NCI-H748 treated with DMSO at 0.1 percent for 48 hours (cell line): ENCODE measurements at places on chromosomes 1 and 21.

DNA sequence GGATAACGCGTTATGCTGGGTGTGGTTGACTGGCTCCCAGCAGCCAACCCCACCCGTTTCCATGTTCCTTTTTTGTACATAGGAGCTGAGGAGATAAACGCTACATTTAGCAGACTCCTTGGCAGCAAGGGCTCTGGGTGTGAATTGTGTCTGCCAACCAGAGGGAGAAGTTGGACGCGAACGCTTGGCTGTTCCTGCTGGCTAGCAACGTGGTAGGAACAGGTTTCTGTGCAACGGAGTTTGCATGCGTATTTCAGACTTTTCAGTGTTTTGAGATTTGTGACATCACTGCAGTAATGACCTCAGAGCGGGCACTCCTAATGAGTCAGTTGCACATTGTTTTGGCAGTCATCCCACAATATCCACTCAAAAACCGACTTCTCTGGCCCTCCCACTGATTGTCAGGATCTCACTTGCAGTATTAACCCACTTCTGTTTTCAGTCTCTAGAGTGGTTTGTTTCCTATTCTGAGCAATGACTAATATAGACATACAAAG is 98.7 kb upstream of the RGS1 start:
- DNase-seq: no peak

GRCh38 chr1:242870966-242871365 is 346.5 kb upstream of the PLD5 start:
- DNase-seq: no peak

DNA sequence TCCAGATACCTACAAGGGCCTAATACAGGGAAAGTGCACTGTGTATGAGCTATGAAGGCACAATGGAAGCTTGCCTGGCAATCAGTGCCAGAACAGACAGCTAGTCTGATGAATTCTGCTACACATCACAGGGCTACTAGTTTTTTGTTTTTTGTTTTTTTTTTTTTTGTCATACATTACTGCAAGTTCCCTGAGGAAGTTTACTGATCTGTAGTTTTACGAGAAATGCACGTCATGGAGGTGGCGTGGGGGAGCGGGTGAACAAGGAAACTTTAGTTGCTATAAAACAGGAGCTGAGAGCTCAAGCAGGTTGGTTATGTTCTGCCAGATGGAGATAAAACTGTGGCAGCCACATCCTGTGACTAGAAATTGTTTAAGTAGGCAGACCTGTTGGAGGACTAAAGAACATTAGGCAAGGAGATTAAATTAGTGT is 17.7 kb downstream of the PTPRC start:
- no peak for DNase-seq

DNA sequence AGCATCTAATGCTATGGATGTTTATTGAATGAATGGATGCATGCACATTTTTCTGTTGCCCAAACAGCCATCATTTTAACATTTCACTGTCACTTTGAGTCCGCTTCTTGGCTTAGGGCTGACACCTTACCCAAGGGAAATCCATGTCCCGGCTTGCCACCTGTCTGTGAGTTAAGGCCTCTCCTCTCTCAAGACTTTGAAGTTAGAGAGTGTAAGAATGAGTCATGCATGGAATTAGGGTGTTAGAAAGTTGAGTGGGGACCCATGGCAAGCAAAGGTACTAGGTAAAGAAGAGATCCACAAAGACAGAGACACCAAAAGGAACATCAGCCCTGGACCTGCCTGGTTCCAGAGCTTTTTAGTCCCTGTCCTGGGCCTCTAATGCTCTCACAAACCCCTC is 35.1 kb downstream of the ATP1A1 start:
- DNase-seq: no peak

GRCh38 chr1:196650403-196650802 is 1.4 kb upstream of the CFH start:
- no peak for DNase-seq

- no peak for DNase-seq
Observed at GRCh38 chr1:112904071-112904830, 51.7 kb downstream of the SLC16A1 start.

DNA sequence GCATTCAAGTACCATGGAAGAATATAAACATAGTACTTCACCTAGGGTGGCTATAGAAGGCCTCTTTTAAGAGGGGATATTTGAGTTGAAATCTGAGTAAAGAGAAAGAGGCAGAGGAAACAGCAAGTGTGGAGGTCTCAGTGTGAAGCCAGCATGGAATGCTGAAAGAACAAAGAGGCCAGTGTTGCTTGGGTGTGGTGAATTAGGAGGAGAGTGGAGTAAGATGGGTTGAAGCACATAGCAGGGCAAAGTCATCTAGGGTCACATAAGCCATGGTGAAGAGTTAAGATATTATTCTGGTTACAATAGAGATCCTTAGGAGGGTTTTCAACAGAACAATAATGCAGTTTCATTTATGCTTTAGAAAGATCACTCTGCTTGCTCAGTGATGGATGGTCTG is 37.5 kb downstream of the C1orf141 start:
- no peak for DNase-seq

DNA sequence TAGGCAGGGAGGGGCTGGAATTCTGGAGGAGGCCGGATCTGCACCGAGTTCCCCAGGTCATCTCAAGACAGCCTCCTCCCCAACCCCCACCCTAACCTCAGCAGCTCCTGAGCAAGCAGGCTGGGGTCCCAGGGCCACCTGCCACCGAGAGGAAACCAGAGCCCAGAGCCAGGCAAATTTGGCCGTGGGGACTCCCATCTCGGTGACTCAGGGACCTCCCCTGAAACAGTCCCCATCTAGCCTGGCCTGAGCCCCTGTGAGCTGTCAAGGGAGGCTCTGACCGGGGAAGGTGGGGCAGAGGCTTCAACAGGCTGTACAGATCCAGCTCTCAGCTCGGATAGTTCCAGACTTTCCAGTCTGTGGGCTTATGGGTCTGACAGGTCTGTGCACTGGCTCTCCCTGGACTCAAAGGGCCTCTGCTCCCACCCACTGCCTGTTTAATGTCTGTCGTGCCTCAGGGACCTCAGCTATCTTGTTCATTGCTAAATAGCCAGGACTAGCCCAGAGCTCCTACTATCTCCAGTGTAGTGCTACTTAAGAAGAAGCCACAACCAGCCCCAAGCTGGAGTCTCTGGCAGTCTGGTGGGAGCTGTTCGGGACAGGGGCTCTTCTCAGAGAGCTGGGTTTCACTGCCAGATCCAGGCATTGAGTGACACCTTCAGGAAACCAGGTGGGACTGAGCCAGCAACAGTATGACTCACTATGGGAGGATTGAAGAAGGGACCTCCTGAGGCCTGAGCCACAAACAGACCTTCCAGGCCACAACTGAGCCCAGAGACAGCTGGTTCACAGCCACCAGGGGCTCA is 25.6 kb downstream of the MATN1 start:
- no peak for DNase-seq

DNA sequence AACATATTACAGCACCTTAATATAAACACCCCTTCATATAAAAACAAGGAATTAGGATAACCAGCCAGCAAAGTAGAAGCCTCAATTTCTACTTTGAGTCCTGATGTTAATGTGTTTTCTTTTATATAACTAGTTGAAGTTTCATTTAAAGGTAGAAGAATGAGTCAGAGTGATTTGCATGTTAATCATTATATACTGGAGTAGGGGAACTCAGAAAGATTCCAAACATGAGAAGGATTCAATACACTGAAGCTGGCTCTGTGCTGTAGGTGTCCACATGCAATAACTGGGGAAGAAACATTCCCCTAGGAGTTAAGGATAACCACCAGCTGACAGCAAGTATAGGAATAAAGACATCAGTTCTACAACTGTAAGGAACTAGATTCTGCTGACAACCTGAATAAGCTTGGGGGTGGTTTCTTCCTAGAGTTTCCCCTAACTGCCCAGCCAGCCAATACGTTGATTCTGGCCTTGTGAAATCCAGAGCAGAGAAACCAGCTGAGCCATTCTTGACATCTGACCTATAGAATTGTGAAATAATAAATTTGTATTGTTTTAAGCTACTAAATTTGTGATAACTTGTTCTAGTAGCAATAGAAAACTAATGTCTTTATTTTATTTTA is 33.4 kb upstream of the RNPC3 start:
- DNase-seq: no peak

DNA sequence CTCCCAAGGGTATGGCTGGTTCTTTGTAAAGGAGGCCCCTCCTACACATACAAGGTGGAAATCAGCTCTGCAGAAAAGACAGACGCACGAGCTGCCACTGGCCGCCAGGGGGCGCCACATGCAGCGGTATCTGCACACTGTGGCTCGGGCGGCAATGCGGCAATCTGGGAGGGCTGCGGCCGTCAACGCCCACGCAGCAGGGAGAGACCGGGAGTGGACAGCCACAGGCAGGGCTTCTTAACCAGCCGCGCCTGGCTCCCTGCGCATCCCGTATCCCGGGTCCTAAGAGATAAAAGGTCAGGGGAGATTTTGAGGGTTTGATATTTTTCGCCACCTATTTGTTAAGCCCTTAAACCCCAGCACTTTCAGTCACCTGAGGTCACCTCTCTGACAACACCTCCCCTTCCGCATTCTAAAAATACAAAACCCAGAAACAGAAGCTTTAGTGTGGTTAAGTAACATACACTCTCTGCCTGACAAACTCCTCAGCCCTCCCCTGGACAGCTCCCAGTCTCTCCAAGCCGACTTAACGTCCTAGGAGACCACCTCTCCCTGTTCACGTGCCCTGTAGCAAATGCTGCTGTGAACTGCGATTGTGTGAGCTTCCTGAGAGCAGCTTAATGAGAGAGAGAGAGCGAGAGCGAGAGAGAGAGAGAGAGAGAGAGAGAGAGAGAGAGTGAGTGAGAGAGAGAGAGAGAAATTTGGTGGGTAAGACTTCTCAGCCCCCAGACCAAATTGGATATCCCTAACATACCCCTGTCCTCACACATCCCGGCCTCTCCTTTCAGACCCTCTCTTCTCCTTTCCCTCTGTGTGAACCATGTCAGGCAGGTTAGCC is 13.5 kb upstream of the KCNA2 start:
- DNase-seq: peak; percentile 88

DNA sequence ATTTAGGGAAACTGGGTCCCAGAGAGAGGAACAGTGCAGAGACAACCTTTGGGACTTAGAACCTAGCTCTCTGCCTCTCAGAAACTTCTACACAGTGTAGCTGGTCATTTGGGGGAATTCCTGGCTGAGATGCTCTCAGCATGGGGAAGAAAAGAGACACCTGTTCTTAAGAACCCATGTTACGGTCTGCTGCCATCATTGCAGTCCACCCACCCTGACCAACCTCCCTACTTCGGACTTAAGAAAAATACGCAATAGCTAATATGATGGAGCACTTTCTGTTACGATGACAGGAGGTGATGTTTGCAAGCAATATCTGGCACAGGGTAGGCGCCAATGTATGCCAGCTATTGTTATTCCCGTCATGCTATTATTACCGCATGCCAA is 177.9 kb downstream of the IGSF21 start:
- no peak for DNase-seq

GRCh38 chr1:7234471-7234755 is 449.2 kb downstream of the CAMTA1 start:
- no peak for DNase-seq

DNA sequence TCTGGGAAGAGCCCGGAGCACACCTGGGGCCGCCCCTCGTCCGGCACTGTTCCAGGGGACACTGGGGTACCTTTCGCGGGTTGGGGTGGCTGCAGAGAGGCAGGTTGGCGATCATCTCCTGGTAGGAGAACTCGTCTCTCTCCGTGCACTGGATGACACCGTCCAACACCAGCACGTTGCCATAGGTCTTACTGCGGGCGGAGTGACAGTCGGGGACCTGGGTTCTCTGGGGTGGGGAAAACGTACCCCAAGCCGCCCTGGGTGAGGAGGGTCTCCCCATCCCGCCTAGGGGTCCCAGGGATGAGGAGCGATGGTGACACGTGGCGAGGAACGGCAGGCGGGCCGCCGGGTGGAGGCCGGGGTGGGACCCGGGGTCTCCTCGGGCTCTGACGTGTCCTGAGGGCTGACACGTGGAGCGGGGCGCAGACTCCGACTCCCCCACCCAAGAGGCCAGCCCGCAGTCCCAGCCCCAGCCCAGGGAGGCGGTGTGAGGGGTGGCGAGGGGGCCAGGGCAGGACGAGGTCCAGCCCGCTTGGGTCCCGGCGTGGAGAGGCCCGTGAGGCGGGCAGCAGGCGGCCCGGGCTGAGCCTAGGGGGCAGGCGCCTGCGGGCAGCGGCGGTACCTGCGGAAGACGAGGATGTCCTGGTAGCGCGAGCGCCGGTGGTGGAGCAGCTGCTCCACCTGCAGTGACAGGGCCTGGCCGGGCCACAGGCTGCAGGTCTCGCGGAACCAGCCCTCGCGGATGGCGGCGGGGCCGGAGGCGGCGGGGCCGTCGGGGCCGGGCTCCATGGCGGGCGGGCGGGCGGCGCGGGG is 457 bp downstream of the SRM start:
- DNase-seq: no peak

GRCh38 chr1:94646141-94646643 is 104.6 kb upstream of the F3 start:
- no peak for DNase-seq

DNA sequence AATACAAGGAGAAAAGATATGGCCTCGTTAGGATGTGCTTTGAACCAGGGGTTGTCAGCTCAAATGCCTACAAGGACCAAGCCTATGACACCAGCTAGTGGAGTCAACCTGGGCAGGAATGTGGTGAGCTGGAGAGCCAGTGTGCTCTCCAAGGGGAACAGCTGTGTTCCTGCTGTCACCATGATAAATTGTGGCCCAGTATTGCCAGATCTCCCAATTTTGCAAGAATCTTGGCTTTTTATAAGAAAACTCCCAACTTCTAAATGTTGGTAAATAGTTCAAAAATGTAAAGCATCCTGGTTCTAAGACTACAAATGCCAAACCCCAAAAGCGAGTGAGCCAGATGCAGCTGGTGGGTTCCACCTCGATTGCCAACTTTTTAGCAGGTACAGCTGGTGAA is 391.1 kb downstream of the PLPP3 start:
- no peak for DNase-seq

DNA sequence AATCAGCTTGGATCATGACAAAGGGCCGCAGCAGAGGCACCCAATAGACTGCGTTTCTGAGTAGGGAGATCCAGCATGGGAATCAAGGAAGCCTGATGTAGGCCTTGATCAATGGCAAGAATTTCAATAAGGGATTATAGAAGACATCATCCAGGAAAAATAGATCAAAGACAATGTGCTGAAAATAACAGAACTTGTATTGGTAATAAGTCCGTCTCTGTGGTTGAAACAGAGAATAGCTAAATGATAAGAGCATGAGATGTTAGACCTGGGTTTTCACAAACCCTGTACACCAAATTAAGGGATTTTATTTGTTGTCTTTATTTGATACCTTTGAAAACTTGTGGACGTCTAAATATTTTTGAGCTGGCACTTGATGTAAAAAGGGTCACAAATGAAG is 228.0 kb upstream of the SGIP1 start:
- DNase-seq: no peak

- DNase-seq: no peak
Observed at GRCh38 chr1:23719162-23719820, 24.0 kb upstream of the ELOA start.
